ENCODE measurements at places on chromosomes 5 and 9.

DNA sequence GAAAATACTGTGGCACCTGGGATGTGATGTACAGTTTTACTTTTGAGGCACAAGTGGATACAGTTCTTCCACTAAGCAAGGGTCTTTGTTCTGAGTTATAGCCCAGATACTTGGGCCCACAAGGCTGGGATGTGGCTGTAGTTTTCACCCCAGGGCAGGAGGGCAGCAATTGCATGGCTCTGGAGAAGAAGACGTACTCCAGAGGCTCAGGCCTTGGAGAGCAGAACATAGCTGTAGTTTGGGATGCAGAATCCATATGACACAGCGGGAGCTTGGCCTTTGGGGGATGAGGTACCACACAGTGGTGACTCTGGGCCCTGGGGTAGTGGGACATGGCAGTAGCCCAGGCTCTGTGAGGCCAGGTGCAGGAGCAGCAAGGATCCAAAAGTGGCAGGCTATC lies 110.8 kb upstream of the FSTL4 start:
- DNase-seq: no peak

- no peak for DNase-seq
Measured at GRCh38 chr9:133734590-133735414, 3.4 kb downstream of the SARDH start.

GRCh38 chr5:161547406-161547737 lies 847 bp upstream of the GABRB2 start:
- no peak for DNase-seq

- DNase-seq: no peak
Measured at GRCh38 chr9:111904891-111905291, 8.3 kb downstream of the UGCG start.

DNA sequence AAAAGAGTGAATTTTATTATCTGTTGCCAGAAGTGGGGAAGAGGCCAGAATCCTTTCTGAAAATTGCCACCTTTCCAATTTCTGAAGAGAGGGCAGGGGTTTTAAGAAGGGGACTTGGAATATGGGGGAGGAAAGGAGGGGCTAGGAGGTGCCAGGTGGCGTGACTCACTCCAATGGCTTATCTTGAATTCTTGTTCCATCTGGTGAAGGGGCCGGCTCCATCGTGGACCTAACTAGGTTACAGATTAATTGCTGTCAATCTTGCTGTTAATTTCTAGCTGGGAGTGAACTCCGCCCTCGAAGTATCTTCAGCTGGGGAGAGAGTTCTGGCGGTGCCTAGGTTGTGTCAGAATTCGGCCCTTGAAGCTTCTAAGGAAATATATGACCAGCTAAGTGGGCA lies 138.7 kb downstream of the YTHDC2 start:
- no peak for DNase-seq

GRCh38 chr5:135694012-135694411 lies 115.2 kb upstream of the CXCL14 start:
- no peak for DNase-seq

GRCh38 chr9:135905380-135906258 lies 1.7 kb downstream of the CAMSAP1 start:
- DNase-seq: no peak

GRCh38 chr9:126107693-126108092 lies 218.9 kb upstream of the MVB12B start:
- DNase-seq: no peak

- no peak for DNase-seq
Measured at GRCh38 chr9:112867275-112867991, 23.2 kb downstream of the SLC46A2 start.

- no peak for DNase-seq
Measured at GRCh38 chr5:172213126-172213525, 19.2 kb downstream of the EFCAB9 start.

DNA sequence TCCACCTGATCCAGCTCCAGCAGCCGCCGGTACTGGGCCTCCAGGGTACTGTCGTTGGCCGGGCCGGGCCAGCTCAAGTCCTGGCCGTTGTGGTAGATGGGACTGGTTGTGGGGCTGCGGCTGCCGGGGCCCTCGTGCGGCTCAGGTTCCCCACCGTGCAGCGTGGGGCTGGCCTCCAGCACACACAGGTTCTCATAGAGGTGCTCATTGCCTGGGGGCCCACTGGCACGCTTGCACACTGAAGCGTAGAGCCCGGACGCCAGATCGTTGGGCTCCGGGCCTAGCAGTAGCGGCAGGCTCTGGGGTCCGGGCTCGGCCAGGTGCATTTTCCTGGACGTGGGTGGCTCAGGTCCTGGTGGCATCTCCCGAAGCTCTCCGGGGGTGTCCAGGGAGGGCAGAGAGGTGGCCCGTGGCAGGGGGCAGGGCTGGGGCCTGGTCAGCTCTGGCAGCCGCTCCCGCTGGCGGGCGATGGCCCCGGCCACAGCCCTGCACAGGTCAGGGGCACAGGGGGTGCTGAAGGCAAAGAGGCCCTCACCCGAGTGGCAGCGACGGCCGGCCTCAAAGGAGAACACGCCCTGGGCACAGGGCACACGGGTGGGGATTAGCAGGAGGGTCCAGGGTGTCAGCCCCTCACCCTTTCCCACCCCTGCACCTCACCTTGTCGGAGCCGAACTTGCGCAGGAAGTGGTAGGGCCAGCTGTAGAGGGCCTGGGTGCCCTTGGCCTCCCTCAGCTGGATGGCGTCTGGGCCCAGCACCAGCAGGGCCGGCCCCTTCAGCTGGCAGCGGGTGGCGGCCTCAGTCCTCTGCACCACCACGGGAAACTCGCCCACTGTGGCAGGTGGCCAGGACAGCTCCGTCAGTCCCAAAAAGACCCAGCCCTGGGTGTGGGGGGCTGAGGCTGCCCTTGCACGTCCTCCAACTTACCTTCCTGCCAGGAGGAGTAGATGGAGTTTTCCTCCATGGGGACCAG lies 5.3 kb downstream of the DOK3 start:
- no peak for DNase-seq

GRCh38 chr5:97534166-97534565 lies 351.1 kb upstream of the RIOK2 start:
- no peak for DNase-seq

DNA sequence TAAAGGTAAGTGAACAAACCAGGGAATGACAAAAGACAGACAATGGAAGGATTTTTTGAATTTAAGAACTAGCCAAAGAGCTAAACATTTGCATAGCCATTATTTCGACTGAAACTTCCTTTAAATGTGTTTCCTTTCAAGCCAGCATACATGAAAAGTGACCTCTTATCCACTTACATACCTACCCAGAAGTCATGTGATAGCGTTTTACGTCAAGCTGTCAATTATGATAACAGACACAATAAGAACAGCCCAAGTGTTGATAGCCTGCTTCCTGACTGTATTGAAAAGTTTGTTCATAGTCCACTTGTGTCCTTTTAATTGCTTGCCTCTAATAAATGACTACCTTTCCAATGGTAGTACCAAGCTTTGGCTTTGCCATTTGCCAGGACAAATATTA lies 206.0 kb downstream of the NFIB start:
- no peak for DNase-seq

- DNase-seq: no peak
Measured at GRCh38 chr5:77311214-77311571, 100.7 kb downstream of the PDE8B start.

- no peak for DNase-seq
Measured at GRCh38 chr5:9621379-9621903, 8.7 kb downstream of the TAS2R1 start.

DNA sequence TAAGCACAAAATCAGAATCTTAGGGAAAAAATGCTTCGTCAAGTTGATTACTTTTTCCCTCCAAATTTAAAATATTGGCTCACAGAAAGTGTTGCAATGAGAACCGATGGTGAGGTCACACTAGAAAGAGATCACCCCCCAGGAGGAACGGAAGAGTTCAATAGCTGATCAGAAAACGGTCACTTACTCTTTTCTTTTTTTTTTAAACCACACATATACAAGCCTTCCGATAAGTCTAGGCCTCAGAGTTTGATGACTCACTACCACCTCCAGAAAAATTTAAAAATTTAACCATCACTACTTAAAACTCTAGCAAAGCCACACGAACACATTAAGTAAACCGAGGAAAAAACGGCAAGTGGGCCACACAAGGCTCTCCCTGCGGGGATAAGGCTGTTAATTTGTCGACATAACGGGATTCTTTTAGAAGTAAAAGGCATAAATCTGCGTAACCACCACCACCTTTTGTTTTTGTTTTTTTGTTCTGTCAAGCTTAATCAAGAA lies 1.2 kb downstream of the SURF4 start:
- DNase-seq: no peak

- no peak for DNase-seq
Measured at GRCh38 chr5:2685651-2686272, 65.7 kb downstream of the IRX2 start.

- no peak for DNase-seq
Measured at GRCh38 chr9:89835666-89836065, 230.9 kb downstream of the GADD45G start.

DNA sequence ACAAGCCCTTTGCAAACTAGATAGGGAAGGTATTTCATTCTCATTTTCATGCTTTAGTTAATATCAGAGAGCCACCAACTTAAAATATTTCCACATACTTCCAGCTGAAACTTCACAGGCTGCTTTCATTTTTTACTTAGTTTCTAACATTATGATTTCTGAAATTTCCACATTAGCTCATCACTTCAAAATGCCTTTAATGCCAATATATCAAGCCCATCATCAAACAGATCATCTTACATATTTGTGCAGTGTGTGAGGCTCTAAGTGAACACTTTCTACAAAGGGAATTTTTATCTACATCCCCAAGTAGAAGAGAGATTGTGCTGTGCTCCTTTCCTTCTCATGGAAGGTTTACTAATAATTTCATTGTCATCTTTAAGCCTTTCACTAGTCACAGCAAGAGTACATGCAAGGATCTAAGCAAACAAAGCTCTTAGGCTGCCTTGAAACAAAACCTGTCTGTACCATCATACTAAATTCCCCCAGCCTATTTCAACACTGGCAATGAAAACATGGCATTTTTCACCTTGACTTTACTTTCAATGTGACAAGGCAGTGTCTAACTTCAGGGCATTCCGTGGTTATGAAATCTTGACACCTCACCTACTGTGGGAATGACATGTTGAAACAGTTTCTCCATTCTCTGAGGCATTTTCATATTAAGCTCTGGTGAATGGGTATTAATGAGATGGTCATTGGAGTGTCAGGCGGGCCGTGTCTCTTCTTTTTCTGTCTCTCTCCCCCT lies 45.4 kb downstream of the PPP2R2B start:
- no peak for DNase-seq

DNA sequence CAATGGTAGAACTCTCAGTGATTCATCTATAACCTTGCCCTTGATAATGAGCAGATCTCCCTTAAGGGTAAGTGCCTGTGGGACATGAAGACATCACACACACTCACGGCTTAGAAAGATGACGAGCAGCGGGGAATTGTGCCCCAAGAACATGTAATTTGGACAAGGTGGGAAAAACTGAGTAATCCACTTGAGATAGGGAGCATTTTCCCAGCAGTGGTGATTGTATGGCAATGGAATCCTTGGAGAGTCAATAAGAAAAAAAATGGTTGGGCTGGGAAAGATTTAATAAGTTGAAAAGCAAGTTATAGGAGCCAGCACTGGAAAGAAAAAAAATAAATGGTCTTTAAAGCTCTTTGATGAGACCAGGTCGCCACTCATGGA lies 193.1 kb downstream of the GLIS3 start:
- no peak for DNase-seq

Measured in GM19239 (cell line).